ENCODE measurements at places on chromosomes 1 and 21.

- DNase-seq = no peak
Observed at GRCh38 chr1:39574646-39575045, 1.9 kb downstream of the PABPC4 start.

DNA sequence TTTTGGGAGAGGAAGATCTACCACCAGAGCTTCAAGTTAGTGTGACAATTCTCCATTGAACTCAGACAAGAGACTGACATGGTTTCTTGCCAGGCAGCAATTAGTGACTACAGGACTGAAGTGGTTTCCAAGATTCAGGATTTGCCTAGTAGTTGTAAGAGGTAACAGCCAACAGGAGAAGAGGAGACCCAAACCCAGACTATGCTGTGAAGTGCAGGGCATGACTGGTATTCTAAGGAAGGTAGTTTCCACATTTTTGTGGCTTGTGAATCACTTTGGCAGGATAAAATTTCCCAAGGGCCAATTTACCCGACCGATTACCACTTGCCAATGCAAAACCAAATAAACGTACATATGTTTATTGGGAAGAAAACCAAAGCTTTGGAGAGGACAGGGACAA is 14.7 kb upstream of the RAP1A start:
- DNase-seq = no peak

- no peak for DNase-seq
Observed at GRCh38 chr1:189787201-189787600, 690.5 kb downstream of the BRINP3 start.

GRCh38 chr1:158329733-158330132 is 1.6 kb downstream of the CD1B start:
- no peak for DNase-seq

- DNase-seq = no peak
Observed at GRCh38 chr1:158830904-158831507, at the start of gene MNDA. MNDA (plus strand) TSS chr1:158831351; CDS start chr1:158842154, 10,803 bp downstream.

DNA sequence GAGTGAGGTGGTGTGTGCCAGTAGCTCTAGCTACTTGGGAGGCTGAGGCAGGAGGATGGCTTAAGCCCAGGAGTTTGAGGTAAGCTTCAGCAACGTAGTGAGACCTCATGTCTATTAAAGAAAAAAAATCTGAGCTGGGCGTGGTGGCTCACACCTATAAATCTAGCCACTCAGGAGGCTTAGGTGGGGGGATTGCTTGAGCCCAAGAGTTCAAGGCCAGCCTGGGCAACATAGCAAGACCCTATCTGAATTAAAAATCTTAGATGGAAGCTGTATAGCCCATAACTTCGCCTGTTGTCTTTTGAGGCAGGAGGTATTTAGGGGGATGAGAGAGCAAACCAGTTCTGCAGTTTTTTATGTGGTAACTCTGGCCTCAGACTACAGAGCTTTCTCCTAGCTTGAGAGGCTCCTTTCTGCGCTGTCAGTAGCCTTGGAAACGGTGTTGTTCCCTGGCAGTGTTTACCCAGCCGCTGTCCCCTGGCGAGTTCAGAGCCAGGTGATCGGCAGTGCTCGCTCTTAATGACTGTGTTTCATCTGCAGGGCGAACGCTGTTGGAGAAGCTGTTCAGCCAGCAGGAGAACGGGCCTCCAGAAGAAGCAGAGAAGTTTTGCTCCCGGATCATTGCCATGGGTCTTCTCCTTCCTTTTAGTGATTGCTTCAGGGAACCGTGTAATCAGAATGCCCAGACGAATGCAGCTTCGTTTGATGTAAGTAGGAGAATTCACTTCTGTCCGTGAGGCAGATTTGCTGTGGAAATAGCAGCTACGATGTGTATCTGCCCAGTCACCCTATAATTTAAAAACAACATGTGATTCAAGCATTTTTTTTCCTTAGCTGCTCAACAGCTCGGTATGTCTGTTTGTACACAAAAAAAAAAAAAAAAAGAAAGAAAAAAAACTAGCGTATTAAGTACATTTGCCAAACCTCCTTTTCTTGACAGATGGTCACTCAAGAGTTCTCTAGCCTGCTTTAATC is 31.2 kb downstream of the FMN2 start:
- no peak for DNase-seq

DNA sequence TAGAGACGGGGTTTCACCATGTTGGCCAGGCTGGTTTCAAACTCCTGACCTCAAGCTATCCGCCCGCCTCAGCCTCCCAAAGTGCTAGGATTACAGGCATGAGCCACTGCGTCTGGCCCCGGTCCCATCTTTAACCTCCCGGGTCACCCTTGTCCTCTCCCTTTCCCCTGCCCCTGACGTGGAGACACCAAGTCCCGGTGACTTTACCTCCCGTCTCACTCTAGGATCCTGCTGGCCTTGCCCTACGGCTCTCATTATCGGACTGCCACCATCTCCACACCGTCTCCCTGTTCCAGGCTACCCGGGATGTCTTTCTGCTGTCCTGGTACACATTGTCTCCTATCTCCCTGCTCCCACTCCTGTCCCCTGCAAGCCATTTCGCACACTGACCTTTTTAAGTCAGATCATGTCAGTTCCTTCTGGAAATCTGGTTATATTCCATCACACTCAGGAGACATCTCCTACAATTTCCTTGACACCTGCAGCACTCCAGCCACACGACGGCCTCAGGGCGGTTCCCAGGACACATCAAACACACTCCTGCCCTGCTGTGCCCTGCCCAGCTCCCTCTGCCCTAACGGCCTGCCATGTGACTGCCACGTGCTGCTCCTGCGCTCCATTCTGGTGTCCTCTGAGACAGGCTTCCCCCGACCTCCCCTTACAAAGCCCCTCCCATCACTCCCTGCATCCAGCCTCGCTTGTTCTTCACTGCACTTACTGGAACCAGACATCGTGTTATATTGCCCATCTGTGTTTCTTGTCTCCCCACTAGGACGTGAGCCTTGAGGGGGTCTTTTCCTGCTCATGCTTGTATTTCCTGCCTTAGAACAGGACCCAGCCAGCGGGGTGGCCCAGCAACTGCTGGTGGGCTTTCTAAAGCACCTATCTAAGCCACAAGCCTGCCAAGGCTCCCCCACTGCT is 32.7 kb downstream of the TTC39A start:
- DNase-seq = no peak

- no peak for DNase-seq
Observed at GRCh38 chr1:177817937-177818875, 151.7 kb downstream of the SEC16B start.

- no peak for DNase-seq
Observed at GRCh38 chr1:3195966-3196515, 127.0 kb downstream of the PRDM16 start.

DNA sequence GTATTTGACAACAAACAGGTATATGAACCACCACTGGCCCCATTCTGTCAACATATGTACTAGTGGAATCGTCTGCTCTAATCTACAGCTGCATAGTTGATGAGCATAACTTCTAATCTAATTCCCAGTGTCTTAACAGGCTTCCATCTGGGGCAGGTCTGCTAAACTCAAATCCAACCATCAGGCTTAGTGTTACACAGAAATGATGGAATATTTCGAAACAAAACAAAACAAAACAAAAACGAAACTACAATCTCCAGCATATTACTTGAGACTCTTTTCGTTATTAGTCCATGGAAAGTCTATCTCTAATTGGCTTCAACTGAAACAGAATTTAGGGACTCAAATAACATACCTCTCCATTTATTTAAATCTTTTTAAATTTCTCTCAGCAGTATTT is 37.6 kb downstream of the DIPK1A start:
- DNase-seq = no peak

GRCh38 chr1:28510273-28510969 is 4.6 kb downstream of the RCC1 start:
- no peak for DNase-seq

- DNase-seq = no peak
Observed at GRCh38 chr1:174358344-174358743, 89.4 kb upstream of the GPR52 start.

DNA sequence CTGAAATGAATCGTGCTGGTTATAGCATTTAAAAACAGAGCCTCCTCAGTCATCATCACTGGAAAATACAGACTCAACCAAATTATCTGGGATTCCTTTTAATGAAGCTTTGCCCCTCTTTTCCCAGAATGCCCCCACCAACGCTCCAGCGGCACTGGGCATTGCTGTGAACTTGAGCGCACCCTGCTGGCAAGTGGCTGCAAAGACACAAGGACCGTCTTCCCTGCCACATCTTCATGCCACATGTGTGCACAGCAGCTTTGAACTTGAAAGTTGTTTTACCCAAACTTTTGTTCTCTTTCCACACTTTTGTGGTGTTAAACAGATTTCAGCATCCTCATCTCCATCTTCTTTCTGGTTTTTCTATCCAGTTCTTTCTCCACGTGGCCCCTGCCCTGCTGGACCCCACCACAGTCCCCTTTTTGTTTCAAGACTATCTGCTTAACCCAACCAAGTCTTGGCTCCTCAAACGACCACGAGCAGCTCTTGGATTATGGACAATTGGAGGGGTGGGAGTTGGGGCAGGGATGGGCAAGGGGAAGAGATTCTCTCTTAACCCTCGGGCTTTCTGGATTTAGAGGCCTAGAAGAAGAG is 12.8 kb upstream of the LMX1A start:
- no peak for DNase-seq

GRCh38 chr1:240343966-240344365 is 252.3 kb downstream of the FMN2 start:
- DNase-seq = no peak

DNA sequence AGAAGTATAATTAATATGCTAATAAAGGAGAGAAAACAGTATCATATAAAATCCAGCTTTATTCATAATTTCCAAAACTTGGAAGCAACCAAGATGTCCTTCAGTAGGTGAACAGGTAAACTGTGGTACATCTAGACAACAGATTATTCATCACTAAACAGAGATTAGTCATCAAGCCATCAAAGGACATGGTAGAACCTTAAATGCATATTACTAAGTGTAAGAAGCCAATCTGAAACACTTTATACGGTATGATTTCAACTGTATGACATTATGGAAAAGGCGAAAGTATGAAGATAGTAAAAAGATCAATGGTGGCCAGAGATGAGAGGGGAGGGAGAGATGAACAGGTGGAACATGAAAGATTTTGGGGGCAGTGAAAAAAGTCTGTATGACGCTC is 541.7 kb downstream of the SMYD3 start:
- DNase-seq = no peak

DNA sequence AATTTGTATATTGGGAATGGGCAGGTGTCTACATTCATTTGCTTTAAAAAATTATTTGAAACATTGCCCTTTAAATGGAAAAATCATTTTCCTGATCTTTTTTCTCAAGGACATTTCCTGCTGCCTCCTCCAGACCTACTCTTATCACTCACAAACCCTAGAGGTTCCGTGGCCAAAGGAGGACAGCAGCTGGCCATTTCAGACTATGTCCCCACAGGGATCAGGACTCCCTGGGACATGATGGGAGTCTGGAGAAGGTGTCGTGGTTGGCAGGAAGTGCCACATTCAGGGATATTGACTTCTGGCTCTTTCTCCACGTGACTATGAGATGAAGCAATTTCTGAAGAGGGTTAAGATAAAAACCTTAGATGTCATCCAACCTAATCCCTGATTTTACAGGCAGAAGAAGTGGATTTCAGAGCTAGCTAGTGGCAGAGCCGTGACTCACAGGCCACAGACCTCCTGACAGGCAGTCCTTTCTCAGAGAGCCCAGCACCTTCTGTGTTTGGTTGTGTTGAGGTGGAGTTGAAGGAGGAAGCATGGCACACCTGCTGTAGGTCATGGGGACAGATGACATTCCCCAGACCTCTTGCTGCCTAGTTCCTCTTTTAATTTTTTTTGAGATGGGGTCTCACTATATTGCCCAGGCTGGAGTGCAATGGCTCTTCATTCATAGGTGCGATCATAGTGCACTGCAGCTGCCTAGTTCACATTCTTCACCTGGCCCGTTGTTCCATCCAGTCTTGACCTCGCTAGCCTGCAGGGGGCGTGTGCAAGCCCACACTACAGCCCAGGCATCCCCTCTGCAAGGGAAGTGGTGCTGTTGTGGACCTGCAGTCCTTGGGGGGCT is 25.5 kb upstream of the IL10 start:
- DNase-seq = no peak

DNA sequence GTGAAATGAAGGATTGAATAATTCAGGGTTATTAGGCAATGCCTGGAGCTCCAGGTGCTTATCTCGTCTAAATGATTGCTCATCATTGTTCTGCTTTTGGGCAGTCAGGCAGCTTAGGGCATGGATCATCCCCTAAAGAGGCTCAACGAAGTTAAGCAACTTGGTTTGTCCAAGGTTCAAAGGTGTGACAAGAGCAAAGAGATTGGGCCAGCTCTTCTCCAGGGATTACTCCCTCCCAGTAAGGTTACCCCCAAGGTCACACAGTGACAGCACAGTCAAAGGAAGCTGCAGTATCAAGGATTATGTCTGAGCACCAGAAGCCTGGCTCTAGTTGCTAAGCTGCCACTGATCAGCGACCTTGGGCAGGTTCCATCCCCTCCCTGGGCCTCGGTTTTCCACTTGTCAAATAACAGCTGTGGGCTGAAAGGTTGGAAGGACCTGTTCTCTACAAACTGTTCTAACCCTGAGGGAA is 6.8 kb downstream of the ETNK2 start:
- DNase-seq = no peak

DNA sequence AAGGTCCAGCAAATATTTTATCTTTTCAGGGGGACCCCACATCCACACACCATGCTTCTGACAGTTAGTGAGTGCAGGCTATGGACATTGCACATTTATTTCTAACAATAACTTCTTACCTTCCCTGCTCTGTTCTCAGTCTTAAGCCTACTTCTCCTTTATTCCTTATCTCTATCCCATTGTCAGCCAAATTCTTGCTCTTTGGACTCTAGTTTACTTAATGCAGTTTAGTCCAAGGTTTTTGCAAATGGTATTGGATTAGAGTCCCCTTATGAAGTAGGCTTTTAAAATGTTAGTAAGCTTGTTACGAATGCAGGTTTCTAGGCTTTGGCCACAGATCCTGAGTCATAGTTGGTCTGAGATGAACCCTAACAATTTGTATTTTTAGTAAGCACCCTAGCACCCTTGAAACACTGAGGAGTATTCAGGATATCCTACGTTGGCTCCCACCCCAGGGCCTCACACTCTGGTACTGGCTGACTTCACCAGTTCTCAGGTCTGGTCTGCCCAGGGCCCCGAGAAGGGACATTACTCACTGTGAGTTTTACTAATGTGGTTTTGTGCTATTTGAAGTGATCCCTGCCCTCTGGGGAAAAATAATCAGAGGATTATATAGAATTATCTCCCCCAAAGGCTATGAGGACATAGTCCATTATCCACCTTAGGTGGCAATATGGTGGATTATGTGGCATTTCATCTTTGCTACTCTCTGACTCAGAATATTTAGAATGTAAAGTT is 239.5 kb downstream of the TGFB2 start:
- DNase-seq = no peak

DNA sequence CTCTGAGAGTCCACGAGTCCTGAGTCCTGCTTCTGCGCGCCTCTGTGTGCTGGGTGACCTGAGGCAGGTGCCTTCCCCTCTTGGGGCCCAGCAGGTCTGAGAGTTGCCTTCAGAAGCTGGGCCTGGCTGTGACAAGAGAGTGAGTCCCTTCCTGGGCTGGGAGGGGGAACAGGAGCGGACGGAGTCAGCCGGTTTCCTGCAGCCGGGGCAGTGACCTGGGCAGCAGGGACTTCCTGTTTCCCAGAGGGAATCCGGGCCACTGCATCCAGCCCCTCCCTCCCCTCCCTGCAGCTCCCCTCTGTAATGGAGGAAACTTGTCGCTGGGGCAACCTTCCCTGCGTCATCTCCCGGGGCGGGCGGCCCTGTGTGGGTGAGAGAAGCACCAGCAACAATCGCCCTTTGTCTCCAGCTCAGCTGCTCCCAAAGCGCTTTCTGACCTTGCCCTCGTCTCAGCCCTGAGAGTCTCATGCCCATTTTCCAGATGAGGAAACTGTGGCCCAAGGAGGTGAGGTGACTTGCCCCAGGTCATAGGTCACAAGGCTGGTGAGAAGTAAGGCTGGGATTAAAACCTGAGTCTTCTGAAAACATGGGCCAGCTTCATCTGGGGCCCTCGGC is 61.1 kb downstream of the SDC3 start:
- DNase-seq = no peak
